Regular cardiac myocyte (primary cell): ENCODE measurements at places on chromosomes 1 and 21. TPM values are rescaled to one million over a fixed set of nuclear protein-coding genes. Genes with fewer than 3 reads are reported as not detected.

The THEM5 gene
- not detected in 2 replicates for total RNA-seq

The UBE2Q1 gene
- total RNA-seq = 24.0 and 28.8 TPM in 2 replicates

The BRINP2 gene
- under 0.01 TPM in 1 of 2 replicates, not detected in the other for total RNA-seq

The C4BPA gene
- total RNA-seq = not detected in 2 replicates

The TEDDM1 gene
- total RNA-seq = not detected in 2 replicates

The CFH gene
- 64.8 and 320 TPM in 2 replicates for total RNA-seq

The VAV3 gene
- total RNA-seq = 0.38 and 0.56 TPM in 2 replicates

The PDZK1IP1 gene
- 0.58 and 1.7 TPM in 2 replicates for total RNA-seq

The PTTG1IP gene
- 220 and 298 TPM in 2 replicates for total RNA-seq

The GATAD2B gene
- 2.5 and 3.1 TPM in 2 replicates for total RNA-seq

The FAM163A gene
- total RNA-seq = under 0.01 TPM in 1 of 2 replicates, not detected in the other

The ATP8B2 gene
- 187 and 214 TPM in 2 replicates for total RNA-seq

The C1orf52 gene
- total RNA-seq = 14.6 and 16.3 TPM in 2 replicates

The TEX50 gene
- not detected in 2 replicates for total RNA-seq

The LRRC3 gene
- 0.38 and 0.85 TPM in 2 replicates for total RNA-seq

The CFHR2 gene
- total RNA-seq = not detected in 2 replicates
